Skeletal muscle cell (primary cell): ENCODE measurements at places on chromosomes 16 and 17.

DNA sequence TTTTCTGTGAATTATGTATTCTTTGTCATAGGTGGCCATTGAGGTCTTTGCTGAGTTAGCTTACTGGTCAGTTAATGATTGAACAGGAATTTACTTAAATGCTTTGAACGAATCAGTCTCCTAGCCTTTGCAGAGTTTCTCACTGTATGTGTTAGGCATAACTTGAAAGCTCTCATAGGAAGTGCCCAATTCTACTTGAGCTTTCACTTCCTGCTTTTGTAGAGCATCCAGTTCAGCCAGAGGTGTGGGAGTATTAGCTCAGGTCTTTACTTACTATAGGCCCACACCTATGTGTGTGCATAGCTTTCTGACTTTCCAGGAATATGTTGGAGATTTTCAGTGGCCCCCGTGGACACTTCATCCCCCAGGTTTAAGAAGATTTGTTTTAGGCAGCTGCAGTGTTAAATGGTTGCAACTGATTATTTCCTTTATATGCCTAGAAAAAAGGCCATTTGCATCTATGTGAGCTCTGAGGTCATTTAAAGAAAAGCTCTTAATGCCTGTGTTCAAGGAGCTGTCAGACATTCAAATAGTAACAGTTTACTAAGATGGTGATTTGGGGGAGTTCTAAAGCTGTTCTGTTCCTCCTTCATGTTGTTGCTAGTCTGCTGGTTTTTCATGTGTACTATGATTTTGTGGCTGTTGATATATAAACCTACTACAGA is 62.3 kb downstream of the PHKB start:
- DNase-seq, result no peak

GRCh38 chr16:83653785-83654184 is 154.0 kb upstream of the HSBP1 start:
- peak; percentile 38 for DNase-seq

DNA sequence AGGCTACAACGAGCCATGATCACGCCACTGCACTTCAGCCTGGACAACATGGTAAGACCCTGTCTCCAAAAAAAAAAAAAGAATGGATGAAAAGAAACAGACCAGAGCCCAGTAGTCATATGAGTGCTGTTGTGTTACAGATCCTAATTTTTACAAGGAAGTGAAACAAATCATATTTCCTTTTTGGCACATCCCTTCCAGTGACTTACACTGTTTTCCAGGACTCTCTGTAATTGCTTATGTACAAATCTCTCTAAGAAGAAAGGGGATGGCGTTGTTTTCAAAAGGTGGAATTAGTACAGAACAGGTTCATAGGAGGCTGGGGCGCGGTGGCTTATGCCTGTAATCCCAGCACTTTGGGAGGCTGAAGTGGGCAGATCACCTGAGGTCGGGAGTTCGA is 19.8 kb upstream of the ZNF594 start:
- DNase-seq, result no peak

GRCh38 chr16:82703161-82703560 is 76.4 kb downstream of the CDH13 start:
- DNase-seq, result no peak

DNA sequence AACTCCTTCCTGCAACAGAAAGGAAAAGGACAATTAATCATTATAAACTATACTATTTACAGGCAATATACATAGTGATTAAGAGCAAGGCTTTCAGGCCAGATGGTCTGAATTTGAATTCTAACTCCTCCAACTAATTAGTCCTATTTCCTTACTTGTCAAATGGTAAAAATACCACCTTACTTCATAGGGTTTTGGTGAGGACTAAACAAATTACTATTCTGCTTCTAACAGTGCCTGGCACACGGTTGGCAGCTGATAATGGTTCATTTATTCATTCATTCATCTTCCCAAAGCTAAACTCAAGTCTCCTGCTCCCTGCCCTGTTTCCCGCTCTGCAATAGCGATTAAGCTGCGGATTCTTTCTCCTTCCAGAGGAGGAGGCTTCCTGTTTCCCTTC is 39.8 kb downstream of the DCUN1D3 start:
- no peak for DNase-seq

- no peak for DNase-seq
Observed at GRCh38 chr16:57268804-57269800, 15.4 kb downstream of the PLLP start.

DNA sequence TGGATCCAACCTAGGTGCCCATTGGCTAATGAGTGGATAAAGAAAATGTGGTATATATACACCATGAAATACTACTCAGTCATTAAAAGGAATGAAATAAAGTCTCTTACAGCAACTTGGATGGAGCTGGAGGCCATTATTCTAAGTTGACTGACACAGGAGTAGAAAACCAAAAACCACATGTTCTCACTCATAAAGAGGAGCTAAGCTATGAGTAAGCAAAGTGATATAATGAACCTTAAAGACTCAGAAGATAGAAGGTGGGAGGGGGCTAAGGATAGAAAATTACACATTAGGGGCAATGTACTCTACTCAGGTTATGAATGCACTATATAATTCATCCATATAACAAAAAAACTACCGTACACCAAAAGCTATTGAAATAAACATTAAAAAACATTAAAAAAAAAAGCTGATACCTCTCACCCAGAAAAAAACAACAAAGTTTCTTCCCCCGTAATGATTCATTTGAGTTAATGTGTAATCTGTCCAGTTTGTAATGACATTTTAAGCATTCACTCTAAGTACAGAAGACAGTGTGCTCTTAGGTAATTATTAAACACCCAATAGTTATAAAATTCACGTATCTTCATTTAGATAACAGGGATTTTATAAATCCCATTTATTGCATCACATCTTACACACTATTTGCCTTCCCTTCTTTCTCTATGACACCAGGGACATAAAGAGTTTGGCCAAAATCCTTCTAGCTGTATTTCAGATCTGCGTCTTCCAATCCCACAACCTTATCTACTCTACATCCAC is 941.5 kb downstream of the CDH11 start:
- no peak for DNase-seq

DNA sequence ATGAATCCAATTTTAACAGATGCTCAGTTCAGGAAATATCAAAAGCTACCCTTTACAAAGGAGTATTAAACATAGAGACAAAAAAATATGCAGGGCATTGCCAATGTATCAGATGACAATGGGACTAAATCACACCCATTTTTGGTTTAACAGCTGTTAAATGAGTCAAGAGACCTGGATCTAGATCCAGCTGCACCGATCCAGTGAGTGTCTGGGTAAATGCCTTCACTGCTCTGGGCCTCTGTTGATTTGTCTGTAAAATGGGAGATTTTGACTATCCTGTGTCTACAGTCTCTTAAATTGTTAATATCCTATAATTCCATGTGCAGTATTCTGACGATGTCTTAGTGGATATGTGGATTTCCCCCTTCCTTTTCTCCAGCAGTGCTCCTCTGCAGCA is 16.4 kb downstream of the KRT23 start:
- no peak for DNase-seq

DNA sequence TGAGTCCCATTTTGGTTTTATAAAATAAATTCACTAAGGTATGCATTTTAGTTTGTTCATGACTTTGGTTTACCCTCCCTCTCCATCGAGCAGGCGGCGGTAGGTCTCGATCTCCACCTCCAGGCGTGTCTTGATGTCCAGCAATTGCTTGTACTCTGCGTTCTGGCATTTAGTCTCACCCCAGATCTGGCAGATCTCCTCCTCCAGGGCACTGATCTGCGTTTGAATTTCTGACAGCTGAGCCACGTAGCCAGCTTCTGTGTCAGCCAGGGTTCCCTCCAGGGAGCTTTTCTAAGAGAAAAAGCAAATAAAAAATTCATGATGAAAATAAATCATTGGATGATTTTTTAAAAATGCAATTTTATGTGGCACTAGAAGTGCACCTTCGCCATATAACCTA is 4.2 kb downstream of the KRT24 start:
- no peak for DNase-seq

- no peak for DNase-seq
Observed at GRCh38 chr17:50169121-50169764, 3.4 kb downstream of the SGCA start.

- DNase-seq, result no peak
Observed at GRCh38 chr16:86630471-86630870, 52.1 kb downstream of the FOXL1 start.

GRCh38 chr16:67268136-67268579 is 11.2 kb upstream of the PLEKHG4 start:
- DNase-seq, result no peak

GRCh38 chr16:26717826-26718225 is 348.9 kb upstream of the C16orf82 start:
- no peak for DNase-seq

DNA sequence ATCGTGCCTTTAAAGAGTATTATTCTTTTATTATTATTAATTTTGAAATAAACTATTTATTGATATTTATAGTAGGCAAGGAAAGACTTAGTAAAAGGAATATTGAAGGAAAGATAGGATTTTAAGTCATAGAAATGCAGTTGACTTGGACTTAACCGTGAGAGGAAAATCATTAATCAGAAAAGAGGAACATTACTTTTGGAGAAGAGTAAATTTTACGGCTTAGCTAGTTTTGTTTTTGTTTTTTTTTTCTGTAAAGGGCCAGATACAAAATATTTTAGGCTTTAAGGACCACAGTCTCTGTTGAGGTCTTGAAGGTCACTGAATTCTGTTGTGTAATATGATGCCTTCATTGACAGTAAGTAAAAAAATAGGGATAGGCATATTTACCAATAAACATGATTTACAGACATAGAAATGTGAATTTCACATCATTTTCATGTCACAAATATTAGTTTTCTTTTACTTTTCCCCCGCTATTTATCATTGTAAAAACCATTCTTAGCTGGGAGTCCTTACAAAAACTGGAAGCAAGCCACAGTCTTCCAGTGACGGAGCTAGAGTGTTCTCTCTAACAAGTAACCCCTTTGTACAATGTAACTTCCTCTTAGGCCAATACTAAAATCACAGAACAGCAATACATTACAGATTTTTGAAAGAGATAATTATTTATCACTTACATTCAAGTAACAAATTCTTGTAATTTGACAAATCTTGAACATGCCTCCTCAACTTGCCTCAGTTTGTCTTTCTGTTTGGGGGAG is 2.3 kb upstream of the KCNJ16 start:
- no peak for DNase-seq

GRCh38 chr16:70396246-70396904 is 42.5 kb downstream of the ST3GAL2 start:
- DNase-seq, result no peak

GRCh38 chr17:4386406-4386805 is 19.9 kb upstream of the UBE2G1 start:
- DNase-seq, result no peak

- DNase-seq, result no peak
Observed at GRCh38 chr17:17645961-17646360, 35.3 kb upstream of the RAI1 start.

- DNase-seq, result peak; percentile 25
Observed at GRCh38 chr16:82016263-82016662, 5.0 kb upstream of the SDR42E1 start.

DNA sequence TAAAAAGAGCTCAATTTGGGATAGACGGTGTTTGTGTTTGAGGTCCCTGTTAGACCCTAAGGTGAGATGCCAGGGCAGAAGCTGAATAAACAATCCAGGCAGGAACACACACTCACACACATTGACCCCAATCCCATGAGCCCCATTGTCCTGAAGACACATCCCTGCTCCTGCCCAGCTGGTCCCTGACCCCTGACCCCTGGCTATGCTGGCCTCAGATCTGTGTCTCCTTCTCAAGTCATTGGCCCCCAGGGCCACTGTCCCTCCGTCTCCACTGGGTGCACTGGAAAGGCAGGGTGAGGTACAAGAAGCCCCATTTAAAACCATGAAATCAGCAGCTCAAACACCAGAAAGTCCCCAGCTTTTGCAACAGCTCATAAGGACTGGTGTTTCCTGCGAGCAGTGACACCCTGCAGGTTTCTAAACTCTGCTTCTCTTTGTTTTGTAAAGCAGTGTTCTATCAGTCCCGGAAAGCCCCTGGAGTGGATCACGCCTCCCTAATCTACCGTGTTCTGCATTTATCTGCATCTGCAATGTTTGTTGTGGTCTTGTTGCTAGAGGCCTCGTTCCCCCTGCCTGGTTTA is 18.0 kb upstream of the ASGR2 start:
- DNase-seq, result no peak

DNA sequence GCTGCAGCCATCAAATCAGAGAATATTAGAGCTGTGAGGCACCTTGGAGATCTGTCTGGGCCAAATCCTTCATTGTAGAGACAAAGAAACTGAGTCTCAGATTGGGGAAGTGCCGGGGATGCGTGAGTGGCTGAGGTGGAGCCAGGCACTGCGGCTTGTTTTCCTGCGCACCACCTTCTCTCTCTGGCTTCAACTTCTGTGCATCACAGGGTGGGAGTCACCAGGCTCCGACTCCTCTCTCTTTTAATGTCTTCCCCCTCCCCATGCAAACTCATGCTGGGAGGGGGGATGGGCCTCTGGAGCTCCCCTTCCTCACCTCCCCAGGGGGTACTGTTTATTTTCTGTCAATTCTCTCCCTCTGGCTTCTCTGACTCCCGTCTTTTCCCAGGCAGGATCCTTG is 8.7 kb upstream of the ETV4 start:
- no peak for DNase-seq

DNA sequence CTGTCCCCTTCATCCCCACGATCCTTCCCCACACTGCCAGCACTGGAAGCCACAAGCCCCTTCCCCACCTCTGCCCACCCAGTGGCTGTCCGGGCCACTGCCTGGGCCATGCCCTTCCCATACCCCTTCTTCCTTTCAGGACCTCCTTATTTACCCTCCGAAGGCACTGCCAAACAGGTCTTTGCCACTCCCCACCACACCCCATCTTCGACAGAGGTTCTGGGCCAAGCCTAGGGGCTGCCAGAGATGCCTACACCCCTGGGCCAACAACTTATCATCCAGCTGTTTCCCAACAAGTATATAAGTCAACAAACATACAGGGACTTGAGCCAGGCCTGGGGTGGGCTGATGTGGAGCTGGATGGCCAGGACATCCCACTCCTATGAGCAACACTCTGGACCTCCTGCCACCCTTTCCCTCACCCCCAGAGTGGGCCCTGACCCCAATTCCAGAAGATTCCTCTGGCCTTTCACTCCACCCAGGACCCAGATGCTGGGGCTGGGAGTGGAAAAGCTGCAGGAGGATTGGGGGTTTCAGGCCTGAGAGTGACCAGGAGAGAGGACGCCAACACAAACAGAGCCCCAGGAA is 1.5 kb upstream of the PPP1R1B start:
- no peak for DNase-seq

DNA sequence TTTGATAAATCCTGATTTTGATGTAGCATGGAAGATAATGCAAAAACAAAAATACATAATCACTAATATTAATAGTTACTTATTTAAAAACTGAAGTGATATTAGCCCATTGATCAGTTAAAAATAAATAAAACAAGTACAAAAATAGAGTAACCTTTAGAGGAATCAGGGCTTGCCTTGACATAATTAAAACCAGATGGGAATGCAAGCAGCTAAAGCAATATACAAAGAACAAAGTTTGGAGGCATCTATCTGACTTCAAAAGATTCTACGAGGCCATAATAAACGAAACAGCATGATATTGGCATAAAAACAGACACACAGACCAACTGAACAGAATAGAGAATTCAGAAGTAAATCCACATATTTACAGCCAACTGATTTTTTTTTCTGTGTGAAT is 15.0 kb upstream of the HEATR3 start:
- DNase-seq, result no peak

- no peak for DNase-seq
Observed at GRCh38 chr17:17929655-17930380, 42.4 kb downstream of the TOM1L2 start.
